Transverse colon (tissue), 4 donors: ENCODE measurements at places on chromosomes 13 and 19. TPM values are rescaled to one million over a fixed set of nuclear protein-coding genes. Genes with fewer than 3 reads are reported as not detected.

- DNase-seq: no peak
These were observed 9.5 kb downstream of the NBEA start for GRCh38 chr13:34951528-34951927.

DNA sequence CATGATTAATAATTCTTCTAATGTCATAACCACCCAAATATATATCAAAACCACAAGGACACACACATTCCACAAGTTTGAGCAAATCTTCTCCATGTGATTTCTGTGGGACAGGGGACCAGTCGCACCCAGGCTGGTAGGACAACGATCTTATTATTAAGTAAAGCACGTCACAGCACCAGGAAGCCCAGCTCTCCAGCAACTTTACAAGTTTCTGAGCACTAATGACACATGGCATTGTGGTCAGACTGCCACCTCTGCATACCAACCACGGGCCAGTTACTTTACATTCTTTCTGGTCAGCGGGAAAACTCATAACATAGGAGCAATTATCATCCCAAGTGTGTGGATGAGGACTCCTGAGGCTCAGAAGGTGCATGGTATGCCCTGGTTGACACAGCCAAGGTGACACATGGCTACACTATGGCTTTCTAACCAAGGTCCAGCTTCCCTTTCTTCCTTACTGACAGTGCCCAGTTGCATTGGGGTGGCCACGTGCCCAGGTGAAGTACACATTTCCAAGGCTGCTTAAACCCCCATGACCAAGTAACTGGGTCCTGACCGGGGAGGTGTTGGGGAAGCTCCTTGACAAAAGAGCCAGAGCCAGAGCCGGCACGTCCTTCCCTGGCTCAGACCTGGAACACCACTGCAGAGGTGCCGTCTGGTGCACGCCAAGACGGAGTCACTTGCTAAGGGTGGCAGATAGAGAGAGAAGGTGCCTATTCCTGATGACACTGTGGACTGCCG, 27.4 kb downstream of the LATS2 start:
- no peak for DNase-seq

DNA sequence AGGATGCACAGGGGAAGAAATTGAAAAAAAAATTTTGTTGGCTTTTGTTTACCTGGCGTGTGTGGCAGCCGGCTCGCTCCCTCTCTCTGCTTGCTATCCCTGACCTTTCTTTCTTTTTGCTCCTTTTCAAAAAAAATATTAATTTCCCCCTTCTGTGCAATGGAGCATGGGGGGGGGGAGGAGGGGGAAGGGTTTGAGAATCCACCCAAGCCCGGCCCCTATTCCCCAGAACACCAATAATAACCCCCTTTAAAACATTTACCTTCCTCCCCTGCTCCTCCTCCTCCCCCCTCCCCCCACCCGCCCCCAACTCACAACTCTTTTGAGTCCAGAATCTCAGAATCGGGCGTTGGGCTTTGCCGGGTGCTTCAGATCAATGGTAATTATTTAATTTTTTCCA, 28.4 kb downstream of the NFIX start:
- no peak for DNase-seq

DNA sequence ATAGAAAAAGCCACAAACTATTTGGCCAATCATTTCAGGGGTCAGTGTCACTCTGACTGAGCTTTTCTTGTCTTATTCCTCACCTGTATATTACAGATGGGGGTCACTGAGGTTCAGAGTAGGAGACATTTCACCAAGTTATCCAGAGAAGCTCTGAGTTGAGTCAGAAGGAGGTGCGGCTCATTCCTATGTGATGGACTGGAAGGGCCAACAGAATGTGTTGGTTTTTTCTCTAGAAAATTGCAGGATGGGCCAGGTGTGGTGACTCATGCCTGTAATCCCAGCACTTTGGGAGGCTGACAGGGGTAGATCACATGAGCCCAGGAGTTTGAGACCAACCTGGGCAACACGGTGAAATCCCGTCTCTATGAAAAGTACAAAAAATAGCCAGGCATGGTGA, 24.5 kb upstream of the ZNF83 start:
- no peak for DNase-seq

GRCh38 chr13:93233997-93234416, 7.4 kb downstream of the GPC6 start:
- DNase-seq: no peak

GRCh38 chr13:106052200-106052767, 483.2 kb downstream of the EFNB2 start:
- no peak for DNase-seq

- DNase-seq: no peak
These were observed 61.0 kb downstream of the NHLRC3 start for GRCh38 chr13:39099231-39099630.

DNA sequence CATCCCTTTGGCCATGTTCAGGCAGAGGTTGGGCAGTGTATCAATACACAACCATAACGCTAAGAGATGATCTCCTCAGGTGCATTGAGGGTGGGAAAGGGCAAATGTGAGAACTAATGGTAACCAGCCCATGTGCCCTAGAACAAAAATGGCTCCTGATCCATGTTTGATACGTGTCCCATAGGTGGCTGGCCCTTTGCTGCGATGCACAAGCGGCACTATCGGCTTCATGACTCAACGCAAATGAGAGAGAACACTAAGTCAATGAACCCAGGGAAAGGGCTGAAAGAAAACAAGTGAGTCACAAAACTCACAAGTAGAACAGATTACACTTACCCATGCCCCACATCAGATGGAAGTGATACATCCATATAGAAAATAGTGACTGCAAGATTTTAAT, 201.7 kb downstream of the ABCC4 start:
- DNase-seq: no peak

Gene PSG3
- not detected for total RNA-seq

Gene KIR2DL1
- not detected for total RNA-seq

Gene FLT3
- total RNA-seq: 0.55 TPM

Gene STAP2
- total RNA-seq: 146 TPM

Gene ZNF726
- total RNA-seq: 5.3 TPM

Gene ZNF433
- total RNA-seq: 5.2 TPM
